ENCODE measurements at places on chromosomes 1 and 21.

DNA sequence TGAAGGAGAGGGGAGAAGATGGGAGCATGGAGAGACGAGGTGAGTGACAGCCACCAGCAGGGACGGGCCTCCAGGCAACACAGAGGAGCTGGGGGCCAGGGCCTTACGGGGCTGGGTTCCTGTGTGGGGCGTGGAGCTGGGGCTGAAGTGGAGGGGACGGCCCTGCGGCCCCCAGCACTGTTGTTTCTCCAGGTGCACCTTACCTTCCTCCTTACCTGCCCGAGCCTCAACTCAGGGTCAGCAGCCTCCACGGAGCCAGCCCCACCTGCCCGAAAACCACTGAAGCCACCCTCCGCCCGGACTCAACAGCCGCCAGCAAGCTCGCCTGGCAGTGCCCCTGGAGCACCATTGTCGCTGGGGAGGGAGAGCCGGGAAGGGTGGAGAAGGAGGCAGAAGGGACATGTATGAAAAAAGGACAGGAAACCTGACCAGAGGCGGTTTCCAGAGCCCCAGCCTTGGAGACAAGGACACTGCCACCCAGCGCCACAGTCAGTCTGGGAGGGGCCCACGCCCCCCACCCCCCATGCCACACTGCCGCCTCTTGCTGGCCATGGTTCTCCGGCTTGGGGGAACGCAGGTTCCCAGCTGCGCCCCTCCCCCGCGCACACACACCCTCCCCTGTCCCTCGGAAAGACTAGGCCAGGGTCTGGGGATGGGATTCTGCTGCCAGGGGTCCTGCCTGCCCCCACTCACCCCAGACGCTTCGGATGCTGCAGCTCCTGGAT, 10.6 kb downstream of the PLA2G2F start:
- no peak for DNase-seq

DNA sequence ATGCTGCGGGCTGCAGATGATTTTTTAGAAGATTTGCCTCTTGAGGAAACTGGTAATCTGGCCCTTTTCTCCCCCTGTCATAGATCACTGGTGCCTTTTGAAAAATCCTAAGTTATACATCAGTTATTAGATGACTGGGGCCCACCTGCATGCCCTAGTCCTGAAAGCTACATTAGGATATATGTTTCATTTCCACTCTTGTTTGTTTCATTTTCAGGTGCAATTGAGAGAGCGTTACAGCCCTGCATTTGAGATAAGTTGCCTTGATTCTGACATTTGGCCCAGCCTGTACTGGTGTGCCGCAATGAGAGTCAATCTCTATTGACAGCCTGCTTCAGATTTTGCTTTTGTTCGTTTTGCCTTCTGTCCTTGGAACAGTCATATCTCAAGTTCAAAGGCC, 8.1 kb upstream of the IFI44 start:
- no peak for DNase-seq

GRCh38 chr1:230082211-230082610, 15.2 kb downstream of the GALNT2 start:
- DNase-seq: no peak

- DNase-seq: no peak
Measured at GRCh38 chr1:171206978-171207355, 21.9 kb downstream of the FMO2 start.

DNA sequence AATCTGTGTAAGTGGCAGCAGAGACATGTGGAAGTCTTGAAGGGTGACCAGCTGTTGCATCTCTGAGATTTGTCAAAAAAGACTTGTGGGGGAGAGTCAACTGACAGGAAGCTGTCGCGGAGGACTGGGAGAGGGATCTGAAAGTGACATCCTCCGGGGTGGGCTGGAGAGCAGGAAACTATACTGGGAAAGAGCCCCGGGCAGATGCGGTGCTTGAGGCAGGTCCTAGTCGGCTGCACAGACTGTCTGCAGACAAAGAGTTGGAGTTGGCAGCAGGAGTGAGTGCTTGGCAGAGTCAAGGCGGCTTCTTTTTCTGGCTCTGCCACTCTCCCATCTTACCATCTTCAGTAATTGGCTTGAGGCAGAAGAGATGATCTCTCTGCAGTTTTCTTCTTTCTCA, 294.0 kb upstream of the C1orf87 start:
- DNase-seq: peak; percentile 6

DNA sequence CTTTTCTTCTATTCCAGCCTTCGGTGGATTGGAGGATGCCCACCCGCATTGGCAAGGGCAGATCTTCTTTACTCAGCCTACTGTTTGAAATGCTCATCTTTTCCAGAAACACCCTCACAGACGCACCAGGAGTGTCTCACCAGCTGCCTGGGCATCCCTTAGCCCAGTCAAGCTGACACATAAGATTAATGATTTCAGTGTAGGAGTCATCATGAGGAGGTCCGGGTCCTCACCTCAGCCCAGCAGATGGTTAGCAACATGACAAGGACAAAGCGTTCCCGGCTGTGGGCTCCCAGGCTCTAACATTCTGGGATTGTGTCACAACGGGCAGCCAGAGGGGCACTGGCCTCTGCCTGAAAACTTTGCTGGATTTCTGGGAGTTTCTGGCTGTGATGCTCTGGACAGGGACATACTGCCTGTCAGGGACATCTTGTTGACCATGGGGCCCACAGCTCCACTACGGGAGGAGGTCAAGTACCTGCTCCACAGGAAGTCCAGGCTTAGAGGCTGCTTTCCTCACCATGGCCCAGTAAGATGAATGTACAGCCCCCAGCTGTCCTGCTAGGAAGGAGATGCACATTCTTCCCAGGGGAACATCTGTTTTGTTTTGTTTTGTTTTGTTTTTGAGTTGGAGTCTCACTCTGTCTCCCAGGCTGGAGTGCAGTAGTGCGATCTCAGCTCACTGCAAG, 204.0 kb upstream of the COA6 start:
- DNase-seq: no peak

DNA sequence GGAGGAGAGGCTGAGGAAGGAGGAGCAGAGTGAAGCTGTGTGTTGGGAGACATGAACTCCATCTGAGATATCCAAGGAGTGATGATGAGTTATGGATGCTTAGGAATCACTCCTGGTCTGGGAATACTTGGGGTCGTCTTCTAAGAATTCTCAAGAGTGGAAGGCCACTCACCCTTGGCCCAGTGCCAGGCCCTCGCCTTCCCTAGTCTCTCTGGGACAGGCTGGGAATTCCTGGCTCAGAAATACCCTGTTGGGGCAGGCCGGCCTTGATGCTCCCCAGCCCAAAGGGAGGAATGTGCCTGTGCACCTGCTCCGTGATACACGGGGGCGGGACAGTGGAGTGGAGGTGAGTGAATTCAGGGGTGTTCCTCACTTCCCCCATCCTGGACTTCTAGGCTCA, 12.6 kb upstream of the LMNA start:
- no peak for DNase-seq

GRCh38 chr1:108815566-108815965, 41.3 kb downstream of the AKNAD1 start:
- no peak for DNase-seq

GRCh38 chr1:156033011-156033410, 12.3 kb upstream of the SSR2 start:
- DNase-seq: no peak

DNA sequence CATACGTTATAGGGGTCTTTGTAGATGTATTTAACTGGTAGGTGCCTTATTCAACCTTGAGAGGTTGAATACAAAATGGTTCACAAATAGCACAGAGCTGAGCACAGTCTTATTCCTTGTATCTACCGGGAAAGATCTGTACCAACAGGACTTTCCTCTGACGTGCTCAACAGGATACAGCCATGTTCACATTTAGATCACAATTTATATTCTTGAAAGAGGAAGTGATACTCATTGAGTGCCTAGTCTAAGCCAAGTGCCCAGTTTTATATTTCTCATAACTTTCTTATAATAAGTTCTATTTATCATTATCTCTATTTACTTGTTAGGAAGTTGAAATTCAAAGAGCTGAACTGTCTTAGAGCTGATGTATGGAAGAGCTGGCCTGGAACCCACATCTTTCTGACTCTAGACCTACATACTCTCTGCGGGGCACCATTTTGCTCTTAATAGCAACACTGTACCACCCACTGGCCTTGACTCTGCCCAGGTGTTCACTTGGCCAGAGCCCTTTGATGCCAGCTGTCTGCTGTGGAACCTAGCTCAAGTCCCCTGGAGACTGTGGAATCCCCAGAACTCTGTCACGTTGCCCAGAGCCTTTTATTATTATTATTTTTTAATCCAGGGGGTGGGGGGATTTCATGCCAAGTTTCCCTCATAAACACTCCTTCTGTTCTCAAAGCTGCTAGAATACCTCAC, 156.2 kb downstream of the TPR start:
- DNase-seq: no peak

GRCh38 chr1:206955476-206956451, 9.5 kb upstream of the PIGR start:
- DNase-seq: peak; percentile 11

- no peak for DNase-seq
Measured at GRCh38 chr1:56295949-56296929, 283.1 kb downstream of the PLPP3 start.

DNA sequence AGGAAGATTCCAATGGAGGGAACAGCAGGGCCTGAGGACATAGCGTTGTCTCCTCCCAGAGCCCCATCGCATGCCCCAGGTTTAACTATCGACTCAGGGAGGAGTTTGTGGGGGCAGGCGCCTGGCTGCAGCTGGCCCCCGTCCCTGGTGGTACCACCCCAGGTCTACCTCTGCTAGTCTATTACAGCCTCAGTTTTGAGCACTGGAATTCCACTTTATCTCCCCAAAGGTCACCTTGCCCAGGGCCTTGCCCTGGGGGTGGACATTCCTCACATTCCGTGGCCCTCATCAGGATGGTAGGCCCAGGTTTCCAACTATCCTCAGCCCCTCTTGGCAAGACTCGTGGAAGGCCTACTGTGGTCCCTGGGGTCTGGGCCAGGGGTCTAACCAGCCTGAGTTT, 65.4 kb upstream of the SSBP3 start:
- DNase-seq: no peak

DNA sequence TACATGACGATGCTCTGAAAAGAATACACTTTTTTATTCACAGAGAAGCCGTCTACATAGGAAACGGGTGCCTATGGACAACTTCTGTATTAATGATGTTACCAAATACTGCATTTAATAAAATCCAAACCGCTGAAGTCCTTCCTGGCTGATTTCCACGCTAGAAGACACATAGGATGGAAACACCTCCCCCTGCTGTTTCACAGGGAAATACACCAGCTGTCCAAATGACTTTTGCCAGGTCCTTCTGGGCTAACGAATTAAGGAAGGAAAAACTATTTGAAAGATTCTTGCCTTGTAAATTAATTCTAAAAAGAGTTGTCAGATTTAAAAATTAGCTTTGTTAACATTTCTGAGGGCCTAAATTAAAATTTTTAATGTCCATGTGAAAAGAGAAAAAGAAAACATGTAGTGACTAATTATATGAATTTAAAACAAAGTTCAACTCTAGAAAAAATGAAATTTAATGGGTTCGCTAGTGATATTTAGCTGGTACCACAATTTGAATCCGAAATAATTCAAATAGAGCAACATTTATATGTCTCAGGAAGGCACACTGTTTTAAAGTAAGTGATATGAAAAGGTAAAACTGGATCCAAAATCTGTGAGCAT, 146.0 kb downstream of the RERE start:
- no peak for DNase-seq

DNA sequence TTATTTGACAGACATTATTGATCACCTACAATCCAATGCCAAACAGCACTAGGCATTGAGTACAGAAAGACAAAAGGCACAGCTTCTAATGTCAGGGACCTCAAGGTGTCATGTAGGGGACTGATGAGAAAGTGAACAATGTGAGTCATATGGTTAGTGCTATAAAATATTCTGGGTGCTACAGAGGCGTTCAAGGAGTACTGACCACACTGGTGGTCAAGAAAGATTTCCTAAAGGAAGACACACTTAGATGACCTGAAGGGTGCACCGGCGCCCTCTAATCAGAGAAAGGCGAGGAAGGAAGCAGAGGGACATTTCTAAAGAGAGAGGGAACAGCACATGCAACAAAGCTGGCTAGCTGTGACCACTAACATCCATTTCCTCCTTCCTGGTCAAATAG, 64.9 kb upstream of the F3 start:
- DNase-seq: no peak

- no peak for DNase-seq
Measured at GRCh38 chr1:196255762-196256161, 352.5 kb downstream of the KCNT2 start.

DNA sequence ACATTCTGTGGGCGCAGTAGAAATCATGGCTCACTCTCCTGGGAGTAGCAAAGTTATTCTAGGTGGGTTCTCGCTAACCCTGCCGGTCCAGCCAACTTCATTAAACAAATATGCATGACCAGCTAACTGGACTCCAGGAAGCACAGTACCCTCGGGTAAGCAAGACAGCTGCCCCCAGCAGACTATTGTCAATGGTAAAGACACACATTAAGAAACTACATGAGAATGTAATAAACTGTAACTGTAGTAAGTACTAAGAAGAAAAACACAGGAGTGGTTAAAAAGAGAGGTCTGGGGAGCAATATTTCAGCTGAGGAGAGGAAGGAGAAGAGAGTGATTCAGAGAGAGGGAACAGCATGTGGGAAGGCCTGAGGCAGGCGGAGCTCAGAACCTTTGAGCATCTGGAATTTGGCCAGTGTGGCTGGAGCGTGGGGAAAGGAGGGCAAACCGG, 7.4 kb downstream of the SLC2A5 start:
- DNase-seq: no peak

- peak; percentile 8 for DNase-seq
Measured at GRCh38 chr21:17045214-17045853, 467.5 kb upstream of the CXADR start.

GRCh38 chr1:170313306-170313705, 167.5 kb downstream of the NTMT2 start:
- no peak for DNase-seq

DNA sequence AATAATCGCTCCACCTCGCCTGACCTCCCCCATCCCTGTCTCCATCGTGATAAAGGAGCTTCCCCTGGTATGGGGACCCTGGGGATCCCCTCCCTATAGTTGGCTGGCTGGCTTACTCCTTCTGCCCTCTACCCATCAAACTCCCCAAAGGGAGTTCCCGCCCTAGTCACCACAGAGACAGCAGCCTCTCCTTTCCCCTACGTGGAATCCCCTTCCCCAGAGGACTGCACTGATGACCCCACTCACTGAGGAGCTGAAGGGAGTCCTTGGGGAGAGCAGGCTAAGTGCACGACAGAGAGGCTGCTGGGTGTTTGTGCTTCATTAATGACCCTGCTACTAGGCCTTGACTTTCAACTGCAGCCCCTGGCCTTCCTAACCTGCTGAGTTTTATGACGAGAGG, 1.9 kb downstream of the CADM3 start:
- DNase-seq: peak; percentile 56

GRCh38 chr1:45848714-45849113, 45.3 kb downstream of the MAST2 start:
- DNase-seq: no peak

DNA sequence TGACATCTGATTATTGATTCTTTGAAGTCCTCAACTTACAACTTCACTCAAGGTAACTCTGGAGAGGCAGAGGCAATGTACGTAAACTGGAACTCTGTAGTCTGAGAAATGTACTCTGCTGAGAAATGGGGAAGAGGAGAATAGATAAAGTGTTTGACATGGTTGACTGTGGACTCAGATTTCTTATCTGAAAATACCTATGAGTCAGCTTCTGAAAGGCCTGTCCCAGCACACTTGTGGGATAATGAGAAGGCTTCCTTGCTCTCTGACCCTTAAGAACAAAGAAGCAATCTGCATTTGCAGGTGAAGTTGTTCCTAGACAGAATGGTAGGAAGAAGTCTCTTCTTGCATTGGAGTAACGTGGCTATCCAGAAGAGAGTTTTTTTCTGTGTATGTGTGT, 1573.5 kb downstream of the BRINP3 start:
- DNase-seq: no peak

GRCh38 chr1:15525050-15526020, 1.3 kb upstream of the DNAJC16 start:
- DNase-seq: peak; percentile 59

Measured in retina (tissue), 1 donor.